Stimulated activated CD8-positive, alpha-beta memory T cell treated with anti-CD3 and anti-CD28 coated beads, Interleukin-2, amount 100 ng/mL, for 1 hour (primary cell): ENCODE measurements at places on chromosomes 5 and 9.

GRCh38 chr5:82107267-82107666 is 135.4 kb downstream of the ATG10 start:
- DNase-seq, result no peak

- DNase-seq, result no peak
Observed at GRCh38 chr9:134315716-134316448, 10.4 kb upstream of the RXRA start.

DNA sequence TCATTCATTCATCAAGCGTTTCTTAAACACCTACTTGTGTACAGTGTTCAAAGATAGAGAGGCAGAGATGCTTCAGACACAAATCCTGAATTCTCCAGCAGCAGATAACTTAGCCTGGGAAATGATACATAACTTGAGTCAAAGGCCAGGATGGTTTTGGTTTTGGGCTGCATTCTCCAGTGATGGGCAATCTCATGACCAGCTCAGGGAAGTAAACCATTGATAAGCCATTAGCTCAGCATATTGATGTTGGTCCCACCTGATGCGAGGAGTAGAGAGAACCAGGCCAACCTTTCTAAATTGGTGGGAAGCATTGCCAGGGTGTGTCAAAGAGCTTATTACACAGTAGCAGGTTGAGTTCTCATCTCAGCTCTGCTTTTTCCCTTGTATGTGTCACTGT is 53.0 kb downstream of the SH3RF2 start:
- DNase-seq, result no peak

DNA sequence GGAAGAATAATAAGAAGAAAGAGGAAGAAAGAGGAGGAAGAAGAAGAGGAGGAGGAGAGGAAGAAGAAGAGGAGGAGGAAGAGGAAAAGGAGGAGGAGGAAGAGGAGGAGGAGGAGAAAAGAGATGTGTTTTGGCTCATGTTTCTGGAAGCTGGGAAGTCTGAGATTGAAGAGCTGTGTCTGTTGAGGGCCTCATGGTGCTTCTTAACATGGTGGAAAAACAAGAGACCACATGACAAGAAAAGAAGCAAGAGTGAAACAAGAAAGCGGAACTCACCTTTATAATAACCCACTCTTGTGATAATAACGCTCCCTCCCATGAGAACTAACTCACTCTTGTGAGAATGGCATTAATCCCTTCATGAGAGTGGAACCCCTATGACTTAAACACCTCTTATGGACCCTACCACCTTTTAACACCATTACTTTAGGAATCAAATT is 36.1 kb upstream of the RANBP6 start:
- no peak for DNase-seq
